ENCODE measurements at places on chromosomes 3 and 15.

DNA sequence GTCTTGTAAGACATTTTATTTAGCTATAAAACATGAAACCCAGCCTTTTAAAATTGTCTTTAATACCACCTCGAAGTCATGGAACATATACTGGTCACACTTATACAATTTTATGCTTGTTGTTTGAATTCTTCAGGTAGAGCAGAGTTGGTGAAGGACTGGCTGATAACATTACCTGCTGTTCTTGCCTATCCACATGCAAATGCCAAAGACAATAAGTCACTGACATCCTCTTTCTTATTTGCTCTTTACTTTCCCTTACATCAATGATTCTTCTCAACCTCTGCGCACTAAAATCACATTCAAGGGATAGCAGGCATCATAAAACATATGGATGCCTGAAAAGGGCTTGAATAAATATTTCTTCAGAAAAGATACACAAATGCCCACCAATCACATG is 392.5 kb upstream of the ATP11B start:
- no peak for DNase-seq

DNA sequence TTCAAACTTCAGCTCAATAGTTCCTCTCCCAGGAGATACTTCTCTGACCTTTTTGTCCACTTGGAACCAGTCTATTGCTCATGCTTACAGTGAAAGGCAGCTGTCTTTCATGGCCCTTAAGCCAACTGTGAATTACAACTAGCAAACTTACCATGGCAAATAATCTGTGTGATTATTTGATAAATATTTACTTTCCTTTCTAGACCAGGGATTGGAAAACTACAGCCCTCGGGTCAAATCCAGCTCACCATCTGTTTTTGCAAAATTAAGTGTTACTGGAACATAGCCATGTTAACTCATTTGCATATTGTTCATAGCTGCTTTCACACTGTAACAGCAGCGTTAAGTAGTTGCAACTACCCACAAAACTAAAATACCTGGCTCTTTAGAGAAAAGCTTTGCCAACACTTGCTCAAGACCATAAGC is 289.1 kb upstream of the MCTP2 start:
- peak; percentile 64 for DNase-seq

GRCh38 chr3:159548675-159549335 is 439.8 kb upstream of the IL12A start:
- no peak for DNase-seq

GRCh38 chr3:33437556-33438283 is 2.5 kb downstream of the UBP1 start:
- no peak for DNase-seq

DNA sequence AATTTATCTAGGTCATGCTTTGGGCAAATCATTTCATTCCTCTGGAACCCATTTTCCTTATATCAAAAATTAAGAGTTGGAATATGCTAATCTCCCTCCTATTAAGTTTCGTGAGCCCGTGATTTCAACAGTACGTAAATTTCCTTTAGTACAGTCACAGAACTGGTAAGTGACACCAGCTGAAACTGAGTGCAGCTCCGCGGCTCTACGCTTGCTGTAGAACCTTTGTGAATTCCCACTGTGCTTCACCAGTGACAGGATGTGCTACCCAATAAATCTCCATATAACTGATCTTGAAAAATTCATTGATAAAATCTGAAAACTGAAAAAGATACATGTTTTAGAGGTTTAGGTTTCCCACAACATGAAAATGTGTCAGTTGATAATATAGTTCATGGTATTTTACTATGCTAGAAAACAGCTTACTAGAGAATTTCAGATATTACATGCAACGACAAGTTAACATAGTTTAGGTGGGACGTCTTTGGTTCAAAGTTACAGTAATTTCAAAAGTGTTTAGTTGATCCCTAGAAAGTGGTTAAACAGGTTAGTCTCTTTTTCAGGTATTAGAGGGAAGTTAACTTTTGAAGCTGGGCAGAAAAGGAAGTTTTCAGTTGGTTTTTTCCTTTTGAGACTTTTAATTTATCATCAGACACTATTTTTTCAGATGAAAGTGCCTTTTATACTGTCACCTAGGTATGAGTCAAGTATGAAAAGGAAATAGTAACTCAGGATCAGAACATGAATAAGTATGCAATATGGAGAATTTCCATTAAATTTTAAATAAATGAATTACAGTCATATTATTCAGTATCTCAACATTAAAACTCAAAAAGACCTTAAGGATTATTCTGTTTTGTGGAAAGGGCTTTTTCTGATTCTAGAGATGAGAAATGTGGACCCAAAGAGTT is 57.0 kb downstream of the PPARG start:
- DNase-seq: no peak

DNA sequence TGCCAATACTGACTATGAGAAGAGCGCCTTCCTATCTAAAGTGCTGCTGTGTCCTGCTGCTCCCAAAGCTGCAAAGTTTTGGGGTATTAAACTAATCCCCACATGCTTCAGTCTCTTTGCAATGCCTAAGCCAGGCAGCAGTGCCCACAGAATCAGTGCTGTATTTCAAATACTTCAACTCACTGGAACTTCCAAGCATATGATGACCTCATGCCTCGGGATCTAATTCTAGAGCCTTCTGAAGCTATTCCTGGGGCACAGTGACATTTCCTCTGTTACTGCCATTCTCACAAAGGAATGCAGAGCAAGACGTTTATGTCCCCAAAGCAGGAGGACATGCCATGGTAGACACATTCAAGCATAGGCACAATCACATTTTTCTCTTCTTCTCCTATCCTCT is 78.5 kb downstream of the CD200 start:
- no peak for DNase-seq

GRCh38 chr3:40658305-40658704 is 133.5 kb downstream of the ZNF621 start:
- DNase-seq: no peak

GRCh38 chr15:98419173-98419780 is 229.1 kb upstream of the IGF1R start:
- DNase-seq: no peak

Data from NCI-H1048 (cell line).